ENCODE measurements at places on chromosomes 6 and 20.

DNA sequence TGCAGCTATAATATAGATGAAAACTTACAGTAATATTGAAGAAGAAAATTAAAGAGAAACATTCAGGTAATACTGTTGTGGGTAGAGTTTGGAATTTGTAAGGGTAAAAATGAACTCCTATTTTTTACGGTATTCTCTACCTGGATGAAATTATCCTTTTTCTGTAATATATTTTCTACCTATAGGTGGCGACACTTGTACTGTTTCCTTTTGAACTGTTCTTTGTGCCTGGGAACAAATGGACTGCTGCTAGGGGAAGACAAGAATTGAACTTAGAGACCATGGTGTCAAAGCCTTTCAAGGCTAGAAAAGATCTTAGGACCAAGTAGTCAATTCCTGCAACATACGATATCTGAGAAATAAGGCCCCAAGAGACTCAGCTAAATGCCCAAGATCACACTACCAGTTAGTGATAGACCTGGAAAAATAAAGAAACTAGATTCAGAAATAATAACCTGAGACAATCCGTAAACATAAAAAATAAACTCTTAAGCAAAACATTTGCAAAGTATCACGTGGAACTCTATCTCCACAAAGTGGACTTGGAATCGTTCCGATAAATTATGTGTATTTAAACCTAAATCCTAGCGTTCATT lies 383.8 kb downstream of the TFAP2A start:
- no peak for DNase-seq

DNA sequence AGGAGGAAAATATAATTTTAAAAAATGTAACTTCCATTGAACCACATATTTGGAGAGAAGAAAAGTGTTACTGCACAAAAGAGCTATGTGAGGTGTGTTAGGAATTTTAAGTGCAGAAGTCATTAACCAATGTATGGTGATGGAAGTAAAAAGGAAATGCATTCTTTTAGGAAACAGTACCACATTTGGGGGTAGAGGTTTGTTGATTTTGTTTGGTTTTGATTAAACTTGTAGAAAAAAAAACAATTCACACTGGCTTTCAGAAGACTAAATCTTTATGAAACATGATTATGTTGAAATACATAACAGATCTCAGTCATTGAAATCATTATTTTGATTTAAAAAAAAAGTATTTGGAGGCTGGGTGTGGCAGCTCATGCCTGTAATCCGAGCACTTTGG lies 1287.0 kb upstream of the GJE1 start:
- no peak for DNase-seq

DNA sequence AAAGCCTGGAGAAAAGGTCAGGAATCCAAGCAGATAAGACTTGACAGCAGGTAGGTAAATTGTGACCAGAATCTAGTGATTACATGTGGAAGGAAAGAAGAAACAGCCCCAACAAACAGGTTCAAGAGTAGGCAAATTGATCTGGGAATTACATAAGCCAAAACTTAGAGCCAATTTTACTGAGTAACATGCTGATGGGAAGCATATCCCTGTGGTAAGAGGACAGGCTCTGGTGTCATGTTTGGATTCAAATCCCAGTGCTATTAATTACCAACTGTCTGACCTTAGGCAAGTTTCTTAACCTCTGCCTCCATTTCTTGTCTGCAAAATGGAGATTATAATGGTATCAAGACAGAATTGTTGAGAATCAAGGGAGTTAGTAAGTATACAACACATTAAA lies 20.4 kb downstream of the MCM9 start:
- DNase-seq: no peak

GRCh38 chr6:146741609-146742008 lies 142.8 kb downstream of the ADGB start:
- no peak for DNase-seq

DNA sequence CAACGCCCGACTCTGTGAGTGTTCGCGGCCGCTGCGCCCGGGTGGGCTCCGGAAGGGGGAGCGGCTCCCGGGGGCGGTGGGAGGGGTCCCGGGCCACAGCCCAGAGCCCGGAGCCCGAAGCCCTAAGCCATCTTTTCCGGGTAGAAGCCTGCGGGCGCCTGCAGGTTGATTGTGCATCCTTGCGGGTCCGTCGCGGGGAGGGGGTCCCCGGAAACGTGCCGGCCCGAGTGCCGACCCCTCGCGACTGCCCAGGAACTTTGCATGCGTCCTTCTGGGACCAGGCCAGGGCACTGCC lies 413 bp downstream of the PTPRA start:
- DNase-seq: peak; percentile 35

GRCh38 chr20:16283978-16284377 lies 289.3 kb downstream of the KIF16B start:
- no peak for DNase-seq

DNA sequence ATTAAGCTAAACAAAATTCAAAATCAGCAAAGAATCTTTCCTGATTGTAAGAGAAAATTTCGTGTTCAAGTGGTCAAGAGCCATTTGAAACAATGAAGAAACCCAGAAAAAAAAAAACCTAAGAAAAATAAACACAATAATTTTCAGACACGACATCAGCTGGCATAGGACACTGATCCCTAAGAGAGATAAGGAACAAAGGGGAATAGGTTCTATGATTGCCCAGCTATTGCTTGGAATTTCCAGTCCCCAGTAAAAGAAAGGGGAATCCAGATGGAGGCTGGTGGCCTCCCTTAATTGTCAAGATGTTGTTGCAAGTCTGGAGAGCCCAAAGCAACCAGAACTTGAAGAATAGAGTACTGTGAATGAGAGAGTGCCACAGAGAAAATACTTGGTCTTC lies 48.5 kb downstream of the COL12A1 start:
- DNase-seq: no peak

GRCh38 chr6:92589996-92590395 lies 829.4 kb downstream of the EPHA7 start:
- DNase-seq: no peak

DNA sequence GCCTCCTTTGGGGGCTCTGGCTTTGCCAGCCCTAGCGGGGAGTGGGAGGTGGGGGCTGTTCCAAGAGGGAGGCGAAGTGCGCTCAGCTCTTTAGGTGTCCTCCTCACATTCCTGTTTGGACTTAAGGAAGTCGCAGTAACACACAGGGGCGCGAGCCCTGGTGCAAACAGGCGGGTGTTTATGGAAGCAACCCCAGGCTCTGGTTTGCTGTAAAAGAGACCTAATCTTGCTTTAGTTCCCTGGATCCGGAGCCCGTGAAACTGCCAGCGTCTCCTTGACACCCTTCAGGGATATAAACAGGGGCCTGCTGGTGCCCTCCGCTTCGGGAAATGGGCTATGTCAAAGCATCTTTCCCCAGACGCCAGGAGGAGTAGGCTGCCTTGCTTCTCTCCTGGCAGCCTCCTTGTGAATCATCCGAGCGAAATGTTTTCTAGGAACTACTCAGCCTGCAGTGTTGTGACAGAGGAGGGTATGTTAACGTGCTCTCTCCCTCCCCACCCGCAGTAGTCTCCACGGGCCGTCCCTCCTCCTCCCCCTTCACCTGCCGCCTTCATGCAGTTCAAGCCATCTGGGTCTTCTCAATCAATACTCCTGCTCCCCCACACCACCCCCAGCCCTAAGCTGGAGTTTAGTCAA lies 168.0 kb upstream of the LRFN2 start:
- DNase-seq: no peak

DNA sequence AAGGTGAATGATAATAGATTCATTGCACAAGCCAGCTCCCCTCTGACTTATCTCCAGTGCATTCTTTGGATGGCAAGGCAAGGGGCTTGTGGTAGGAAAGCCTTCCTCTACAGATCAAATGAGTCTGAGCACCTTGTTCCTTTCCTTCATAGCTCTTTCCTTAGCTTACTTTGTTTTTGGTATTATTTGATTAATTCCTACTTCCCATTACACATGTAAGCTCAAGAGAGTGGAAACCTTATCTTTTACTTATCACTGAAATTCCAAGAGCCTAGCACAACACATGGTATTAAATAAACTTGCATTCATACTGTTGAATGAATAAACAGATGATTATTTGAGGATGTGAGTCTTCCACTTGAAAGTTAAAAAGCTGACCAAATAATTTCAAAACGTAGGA lies 41.7 kb downstream of the FRK start:
- DNase-seq: no peak

DNA sequence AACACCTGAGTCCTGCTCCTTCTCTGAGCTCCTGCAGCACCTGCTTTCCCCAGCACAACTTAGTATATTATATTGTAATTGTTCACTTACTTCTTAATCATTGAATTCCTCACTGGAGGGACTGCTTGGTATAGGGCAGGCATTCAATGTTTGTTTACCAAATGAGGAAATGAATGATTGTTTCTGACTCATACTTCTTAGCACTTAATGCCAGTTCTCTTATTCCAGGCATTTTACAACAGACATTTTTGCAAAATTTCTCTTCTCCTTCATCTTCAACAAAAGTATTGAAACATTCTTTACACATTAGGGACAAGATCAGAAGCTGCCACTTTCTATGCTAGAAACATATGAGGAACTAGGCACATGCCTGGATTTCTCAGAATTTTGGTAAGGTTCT lies 119.4 kb downstream of the TBX18 start:
- DNase-seq: no peak

DNA sequence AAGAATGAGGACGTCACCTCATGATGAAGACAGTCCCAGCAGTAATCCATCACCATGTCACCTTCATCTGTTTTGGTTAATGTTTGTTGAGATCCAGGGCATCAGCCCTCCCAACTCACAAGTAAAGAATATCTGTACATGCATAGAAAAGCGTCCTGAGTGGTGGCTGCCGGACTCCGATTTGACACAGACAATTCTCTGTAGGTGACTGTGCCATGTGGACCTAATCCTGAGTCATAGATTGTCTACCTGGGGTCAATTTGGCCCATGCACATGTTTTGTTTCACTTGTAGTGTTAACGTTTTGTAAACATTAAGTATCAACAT lies 168.4 kb upstream of the UST start:
- no peak for DNase-seq

DNA sequence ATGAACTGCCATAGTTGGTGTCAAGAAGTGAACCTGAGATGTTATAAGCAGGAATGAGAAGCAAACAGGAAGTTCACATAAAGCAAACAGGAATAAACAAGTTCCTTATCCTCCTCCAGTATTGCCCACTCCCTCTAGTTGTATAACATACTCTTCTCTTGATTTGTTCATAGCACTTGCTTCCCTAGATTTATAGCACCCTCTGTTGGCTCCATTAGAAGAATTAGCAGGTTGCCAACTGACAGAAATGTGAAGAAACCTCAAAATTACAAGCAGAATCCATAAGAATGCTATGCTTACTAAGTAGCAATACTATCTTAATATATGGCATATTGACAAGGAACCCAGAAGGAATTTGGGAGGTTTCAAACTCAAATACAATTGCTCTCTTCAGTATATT lies 195.4 kb downstream of the TBX18 start:
- DNase-seq: no peak

GRCh38 chr6:6131492-6132109 lies 124.9 kb upstream of the NRN1 start:
- peak; percentile 3 for DNase-seq

DNA sequence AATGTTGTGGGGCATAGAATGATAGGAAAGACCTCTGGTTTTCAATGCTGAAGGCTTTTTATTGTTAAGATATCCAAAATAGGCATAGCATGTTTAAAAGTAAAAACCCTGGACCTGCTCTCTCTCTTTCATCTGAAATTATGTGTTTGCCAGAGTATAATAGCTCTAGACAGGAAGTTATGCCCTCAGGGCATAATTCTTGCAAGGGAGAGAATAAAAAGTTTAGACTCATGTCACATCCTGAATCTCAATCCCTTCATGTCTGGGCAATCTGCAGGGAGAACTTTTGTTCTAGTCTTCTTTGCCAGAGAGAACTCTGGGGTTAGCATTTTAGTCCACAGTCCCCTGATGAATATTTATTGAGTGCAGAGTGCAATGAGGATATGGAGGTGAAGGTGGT lies 297.3 kb upstream of the FLRT3 start:
- DNase-seq: no peak

GRCh38 chr6:113642714-113643406 lies 214.3 kb upstream of the MARCKS start:
- DNase-seq: no peak

- DNase-seq: no peak
These were observed 265.5 kb downstream of the DLL1 start for GRCh38 chr6:170025341-170025911.

DNA sequence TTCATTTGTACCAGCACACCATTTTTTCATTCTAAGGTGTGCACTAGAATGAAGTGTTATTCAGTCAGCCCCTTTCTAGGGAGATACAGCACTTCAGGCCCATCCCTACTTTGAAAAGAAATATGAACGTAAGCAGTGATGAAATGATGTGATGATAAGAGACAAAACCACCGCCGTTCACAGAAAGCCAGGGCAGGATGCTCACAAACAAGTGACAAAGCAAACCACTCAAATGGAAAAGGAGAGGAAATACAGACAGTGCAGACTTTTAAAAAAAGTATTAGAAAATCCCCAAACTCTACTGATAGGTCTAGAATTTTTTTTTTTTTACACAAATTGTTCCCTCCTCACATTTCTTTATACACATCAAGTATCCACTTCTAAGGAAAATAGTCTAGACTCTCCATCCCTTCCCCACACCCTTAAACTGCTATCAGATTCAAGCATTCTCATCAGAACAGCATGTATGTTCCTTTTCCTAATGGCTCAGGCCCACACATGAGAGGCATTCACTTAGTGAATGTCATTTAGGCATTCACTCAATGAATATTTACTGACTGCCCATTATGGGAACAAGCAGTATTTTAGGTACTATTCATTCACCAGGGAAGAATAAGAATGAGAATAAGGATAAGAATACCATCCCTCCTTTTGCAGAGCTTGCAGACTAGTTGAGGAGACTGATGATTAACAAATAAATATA lies 243.5 kb downstream of the GMPR start:
- no peak for DNase-seq

DNA sequence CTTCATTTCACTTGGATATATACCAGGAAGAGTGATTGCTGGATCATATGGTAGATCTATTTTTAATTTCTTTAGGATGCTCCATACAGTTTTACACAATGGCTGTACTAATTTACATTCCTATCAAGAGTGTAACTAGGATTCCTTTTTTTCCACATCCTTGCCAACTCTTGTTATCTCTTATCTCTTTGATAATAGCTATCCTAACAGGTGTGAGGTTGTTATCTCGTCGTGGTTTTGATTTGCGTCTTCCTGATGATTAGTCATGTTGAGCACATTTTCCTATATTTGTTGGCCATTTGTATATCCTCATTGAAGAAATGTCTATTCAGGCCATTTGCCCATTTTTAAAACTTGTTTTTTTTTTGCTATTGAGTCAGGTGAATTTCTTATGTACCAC lies 552.4 kb downstream of the RFPL4B start:
- DNase-seq: no peak

GRCh38 chr6:137309078-137309762 lies 90.0 kb upstream of the IFNGR1 start:
- DNase-seq: no peak

DNA sequence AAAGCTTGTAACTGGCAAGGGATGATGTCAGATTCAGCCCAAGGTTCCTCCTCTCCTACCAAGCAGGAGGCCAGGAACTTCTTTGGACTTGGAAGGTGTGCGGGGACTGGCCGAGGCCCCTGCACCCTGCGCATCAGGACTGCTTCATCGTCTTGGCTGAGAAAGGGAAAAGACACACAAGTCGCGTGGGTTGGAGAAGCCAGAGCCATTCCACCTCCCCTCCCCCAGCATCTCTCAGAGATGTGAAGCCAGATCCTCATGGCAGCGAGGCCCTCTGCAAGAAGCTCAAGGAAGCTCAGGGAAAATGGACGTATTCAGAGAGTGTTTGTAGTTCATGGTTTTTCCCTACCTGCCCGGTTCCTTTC lies 14.4 kb downstream of the TNFAIP3 start:
- no peak for DNase-seq
